ENCODE measurements at places on chromosomes 7 and 10.

GRCh38 chr10:30433306-30433729, 666 bp upstream of the MAP3K8 start:
- DNase-seq: peak; percentile 65

- DNase-seq: no peak
Measured at GRCh38 chr7:132072873-132073272, 503.4 kb downstream of the PLXNA4 start.

DNA sequence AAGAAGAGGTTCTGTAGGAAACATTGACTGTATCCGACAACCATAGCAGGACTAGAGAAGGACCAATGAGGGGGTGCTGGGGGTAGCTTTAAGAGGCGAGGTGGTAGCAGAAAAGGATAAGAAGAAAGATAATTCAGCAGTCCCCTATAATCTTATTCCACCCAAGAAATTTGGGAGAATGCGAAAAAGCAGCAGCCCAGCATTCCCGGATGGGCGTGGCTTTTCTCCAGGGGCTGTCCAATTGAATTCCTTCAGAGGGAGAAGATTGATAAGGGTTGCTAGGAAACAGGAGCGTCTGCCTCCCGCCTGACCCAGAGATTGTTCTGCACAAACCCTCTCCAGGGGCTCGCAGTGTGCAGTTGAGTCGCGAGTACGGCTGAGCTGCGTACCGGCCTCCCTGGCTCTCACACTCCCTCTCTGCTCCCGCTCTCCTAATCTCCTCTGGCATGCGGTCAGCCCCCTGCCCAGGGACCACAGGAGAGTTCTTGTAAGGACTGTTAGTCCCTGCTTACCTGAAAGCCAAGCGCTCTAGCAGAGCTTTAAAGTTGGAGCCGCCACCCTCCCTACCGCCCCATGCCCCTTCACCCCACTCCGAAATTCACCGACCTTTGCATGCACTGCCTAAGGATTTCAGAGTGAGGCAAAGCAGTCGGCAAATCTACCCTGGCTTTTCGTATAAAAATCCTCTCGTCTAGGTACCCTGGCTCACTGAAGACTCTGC, at the start of gene GRM3:
TSS of gene GRM3 (plus strand) at position 349 of the 721 bp plus-strand sequence. CDS start 121,237 bp downstream, outside the sequence.
- peak; percentile 57 for DNase-seq

GRCh38 chr7:55288070-55288824, 76.9 kb upstream of the LANCL2 start:
- no peak for DNase-seq

DNA sequence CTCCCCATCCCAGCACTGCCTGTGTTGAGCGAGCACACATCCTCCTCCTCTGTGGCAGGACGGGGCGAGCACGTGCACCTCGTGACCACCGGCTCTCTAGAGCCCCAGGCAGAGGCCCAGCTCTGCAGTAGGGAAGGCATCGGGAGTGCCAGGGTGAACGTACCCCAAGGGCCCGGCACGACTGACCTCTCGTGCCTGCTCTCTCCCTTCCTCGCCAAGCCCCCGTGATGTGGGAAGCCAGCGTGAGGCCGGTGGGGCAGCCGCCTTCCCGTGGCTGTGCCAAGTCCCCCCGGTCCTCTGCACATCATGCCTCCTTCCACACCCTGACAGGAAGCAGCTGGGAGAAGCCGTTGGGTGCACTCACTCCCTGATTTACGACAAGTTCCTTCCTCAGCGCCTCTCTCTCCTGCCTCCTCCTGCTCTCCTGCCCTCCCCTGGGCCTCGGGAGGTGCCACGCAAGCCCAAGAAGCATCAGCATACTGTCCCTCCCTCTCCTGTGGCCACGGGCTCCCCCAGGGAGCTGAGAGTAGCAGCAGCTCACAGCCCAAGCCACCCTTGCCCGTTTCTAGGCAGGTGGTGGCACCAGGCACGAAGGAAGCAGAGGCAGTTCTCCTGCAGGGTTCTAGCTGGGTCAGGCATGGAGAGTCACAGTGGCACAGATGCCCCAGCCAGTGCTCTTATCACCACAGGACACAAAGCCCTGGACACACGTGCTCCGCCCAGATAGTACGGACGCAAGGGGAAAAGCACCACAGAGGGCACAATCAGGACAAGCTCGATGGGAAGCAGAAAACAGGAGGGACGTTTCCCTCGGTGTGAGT, 47.0 kb downstream of the AMZ1 start:
- DNase-seq: no peak

- DNase-seq: no peak
Measured at GRCh38 chr7:131369354-131369753, 41.7 kb downstream of the MKLN1 start.
